ENCODE measurements at places on chromosomes 4 and X.

DNA sequence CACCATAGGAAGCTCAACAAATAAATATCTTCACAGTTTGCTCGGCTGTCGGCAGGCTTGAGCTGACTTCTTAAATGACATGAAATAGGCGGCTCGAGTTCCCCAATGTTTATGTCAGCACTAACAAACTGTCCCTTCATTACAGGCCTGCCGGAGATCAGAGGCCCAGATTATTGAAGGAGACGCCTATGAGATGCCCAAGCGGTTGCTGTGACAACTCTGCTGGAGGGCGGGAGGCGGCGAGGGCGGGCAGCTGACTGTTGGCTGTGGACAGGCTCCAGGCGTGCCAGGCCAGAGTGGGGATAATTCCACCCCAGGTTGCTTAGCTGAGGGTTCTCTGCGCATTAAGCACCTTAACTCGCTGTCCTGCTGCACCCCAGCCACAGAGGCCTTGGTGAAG, 39.2 kb upstream of the MSX1 start:
- no peak for DNase-seq

GRCh38 chr4:89334311-89334710, 26.7 kb upstream of the GPRIN3 start:
- no peak for DNase-seq

GRCh38 chr4:123956204-123956603, 559.6 kb downstream of the SPRY1 start:
- no peak for DNase-seq

DNA sequence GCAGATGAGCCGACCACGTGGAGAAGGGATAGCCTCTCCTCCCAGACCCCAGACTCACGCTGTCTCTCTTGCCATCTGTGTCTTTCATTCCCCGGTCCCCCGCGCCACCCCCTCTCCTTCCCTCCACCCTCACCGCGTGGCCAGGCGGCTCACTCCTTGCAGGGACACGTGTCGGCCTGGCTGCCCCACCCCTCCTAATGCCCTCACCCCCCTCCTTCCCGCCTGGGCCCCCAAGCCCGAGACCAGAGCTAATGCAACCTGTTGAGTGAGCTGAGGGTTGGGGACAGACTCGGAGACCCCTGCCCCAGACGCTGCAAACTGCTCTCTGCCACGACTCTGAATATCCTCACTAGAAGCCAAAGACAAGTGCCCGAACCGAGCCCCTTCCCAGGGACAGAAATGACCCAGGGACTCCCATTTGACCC, 1.8 kb downstream of the SLC38A5 start:
- no peak for DNase-seq

- DNase-seq: no peak
Measured at GRCh38 chrX:120361764-120362305, at the start of gene ATP1B4. TSS of gene ATP1B4 (plus strand) at chrX:120362089. CDS start at chrX:120362169, 80 bp downstream.

DNA sequence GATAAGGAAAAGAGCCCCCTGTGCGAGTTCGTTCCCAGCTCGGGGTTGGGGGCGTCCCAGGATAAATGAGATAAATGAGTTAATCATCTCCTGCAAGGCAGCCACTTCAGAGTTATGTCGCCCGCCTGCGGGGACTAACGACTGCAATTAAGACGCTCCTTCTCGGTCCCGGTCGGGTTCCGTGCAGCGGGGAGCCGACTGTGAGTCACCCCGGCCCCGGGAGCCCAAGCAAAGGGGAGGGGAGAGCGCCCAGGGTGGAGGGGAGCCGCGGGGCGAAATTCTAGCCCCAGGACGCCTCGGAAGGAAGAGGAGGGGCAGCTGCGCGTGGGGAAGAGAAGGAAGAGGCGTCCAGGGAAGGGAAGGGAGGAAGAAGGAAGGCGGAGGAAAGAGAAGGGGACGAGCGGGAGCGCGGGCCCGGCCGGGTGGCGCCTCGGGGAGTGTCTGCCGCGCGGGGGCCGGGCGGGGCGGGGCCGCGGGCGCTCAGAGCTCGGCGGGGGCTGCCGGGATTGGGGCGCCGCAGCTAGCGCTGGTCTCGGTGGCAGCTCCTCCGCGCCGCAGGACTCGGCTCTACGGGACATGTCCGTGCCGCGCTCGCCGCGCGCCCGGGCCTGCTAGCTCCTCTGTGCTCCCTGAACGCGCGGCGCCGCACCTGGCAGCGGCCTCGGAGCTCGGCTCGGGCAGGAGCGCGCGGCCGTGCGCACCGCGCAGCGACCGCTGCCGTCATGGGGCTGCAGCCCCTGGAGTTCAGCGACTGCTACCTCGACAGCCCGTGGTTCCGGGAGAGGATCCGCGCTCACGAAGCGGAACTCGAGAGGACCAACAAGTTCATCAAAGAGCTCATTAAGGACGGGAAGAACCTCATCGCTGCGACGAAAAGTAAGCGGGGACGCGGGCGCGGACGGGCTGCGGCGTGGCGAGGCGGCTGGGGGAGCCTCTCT, at the start of gene ARHGAP10:
Gene ARHGAP10 (plus strand): TSS at position 509 of the 938 bp plus-strand sequence. CDS start 214 bp downstream, at position 723.
- DNase-seq: peak; percentile 42

- DNase-seq: no peak
Measured at GRCh38 chr4:30769093-30769492, 48.9 kb downstream of the PCDH7 start.

- DNase-seq: no peak
Measured at GRCh38 chr4:34108391-34108790, 2135.9 kb downstream of the ARAP2 start.

DNA sequence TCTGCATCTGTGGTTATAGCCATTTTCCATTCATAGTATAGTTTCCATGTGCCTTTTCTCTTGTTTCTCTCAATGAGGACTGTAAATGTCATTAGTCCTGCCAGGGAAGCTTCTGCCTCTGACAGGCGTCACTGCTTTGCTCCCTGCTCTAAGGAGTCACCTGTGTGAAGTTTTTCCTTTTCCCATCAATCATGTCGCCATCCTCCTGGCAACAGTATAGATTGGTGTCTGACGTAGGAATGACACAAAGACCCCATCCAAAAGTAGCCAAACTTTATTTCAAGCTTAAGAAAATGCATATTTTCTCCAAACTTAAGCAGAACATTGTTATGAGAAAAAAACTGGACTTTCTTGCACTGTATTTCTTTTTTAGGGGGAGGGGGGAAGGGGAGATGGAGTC, 23.1 kb upstream of the MECP2 start:
- DNase-seq: no peak

- no peak for DNase-seq
Measured at GRCh38 chrX:109089359-109089758, 353.0 kb upstream of the IRS4 start.

DNA sequence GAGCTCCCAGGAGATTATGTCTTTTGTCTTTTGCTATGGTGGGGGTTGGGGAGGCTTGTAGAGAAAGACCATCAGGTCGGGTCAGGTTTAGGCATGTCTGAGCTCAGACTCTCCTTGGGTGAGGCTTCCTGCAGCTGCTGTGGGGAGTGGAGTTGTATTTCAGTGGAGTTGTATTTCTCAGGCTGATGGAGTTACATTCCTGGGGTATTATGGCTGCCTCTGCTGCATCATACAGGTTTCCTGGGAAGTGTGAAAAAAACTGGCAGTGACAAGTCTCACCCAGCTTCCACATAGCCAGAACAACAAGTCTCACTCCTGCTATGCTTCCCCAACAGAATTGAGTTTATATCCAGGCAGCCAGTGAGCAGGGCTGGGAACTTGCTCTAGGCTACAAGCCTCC, 119.3 kb downstream of the VSIG4 start:
- DNase-seq: no peak

DNA sequence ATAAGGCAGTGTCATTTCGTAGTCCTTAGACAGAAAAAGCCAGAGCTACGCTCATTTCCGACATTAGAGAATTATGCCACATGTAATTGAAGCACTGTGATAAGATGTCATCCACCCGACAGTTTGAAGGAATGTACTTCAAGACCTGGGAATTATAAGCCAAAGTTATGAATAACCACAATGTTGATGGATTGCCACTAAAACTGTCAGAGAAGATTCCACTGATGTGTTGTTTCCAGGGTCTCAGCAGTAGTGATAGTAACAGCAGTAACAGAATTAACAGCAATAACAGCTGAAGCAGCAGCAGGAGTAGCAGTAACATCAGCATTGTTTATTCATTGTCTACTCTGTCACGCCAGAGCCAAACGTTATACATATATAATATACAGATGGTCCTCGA, 24.7 kb downstream of the RAB33A start:
- DNase-seq: no peak

GRCh38 chrX:18855919-18856644, 127.8 kb downstream of the PHKA2 start:
- DNase-seq: no peak

DNA sequence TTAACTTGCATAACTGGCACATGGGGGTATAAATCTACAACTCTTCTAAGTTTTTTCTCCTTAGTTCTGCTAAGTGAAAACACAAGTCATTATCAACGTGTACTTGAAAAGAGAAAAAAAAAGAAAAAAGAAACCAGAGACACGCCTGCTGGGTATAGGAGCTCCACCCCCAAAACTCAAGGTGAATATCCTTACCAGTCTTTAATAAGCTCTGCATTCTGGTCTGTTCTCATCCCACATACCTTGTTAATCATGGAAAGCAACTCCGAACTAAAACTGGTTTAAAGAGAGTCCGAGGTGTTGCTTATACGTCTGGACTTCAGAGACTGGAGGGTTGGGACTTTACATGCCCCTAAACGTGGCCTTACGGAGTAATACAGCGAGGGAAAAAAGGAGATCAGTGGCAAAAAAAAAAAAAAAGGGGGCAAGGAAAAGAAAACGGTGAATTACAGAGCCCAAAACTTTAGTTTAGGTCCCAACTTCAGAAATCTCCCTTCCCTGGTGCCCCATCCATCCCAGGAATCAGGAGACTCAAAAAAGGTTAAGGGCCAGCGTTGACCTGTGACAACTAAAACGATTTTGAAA, 1.0 kb downstream of the PGRMC2 start:
- DNase-seq: no peak

GRCh38 chr4:37905533-37906169, 14.8 kb downstream of the TBC1D1 start:
- DNase-seq: no peak

GRCh38 chr4:167787231-167787630, 305.1 kb upstream of the ANXA10 start:
- DNase-seq: no peak

GRCh38 chr4:183182873-183183725, 84.0 kb downstream of the WWC2 start:
- DNase-seq: no peak

DNA sequence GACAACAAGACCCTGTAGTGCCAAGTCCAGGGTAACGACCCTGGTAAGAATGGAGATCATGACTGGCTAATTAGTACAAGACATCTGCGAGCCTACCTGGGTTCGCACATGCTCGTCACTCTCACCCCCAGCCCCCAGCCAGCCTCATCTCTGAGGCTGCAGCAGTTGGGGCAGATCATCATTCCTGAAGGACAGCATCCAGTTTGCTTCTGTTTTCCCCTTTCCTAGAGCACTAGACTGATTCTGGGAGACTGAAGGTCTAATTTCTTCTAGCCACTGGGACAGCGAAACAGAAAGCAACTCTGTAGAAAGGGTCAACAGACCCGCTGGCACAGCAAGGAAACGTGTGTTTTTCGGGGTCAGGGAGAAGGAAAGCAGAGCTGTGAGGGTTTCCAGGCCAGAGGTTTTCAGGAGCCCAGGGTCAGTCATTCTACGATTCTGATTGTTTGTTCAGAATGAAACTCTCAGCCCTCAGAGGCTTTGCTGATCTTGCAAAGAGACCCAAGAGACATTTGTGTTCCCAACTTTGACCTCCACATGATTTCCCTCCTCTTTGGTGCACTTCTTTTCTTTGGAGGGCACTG, 343.1 kb upstream of the NOCT start:
- DNase-seq: no peak

DNA sequence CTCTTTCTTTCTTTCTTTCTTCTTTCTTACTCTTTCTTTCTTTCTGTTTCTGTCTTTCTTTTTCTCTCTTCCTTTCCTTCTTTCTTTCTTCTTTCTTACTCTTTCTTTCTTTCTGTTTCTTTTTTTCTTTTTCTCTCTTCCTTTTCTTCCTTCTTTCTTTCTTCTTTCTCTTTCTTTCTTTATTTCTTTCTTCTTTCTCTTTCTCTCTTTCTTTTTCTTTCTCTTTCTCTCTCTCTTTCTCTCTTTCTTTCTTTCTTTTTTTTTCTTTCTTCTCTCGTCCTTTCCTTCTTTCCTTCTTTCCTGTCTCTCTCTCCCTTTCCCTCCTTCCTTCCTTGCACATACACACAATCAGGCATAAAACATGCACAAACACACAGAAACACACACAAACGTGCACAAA, 79.3 kb upstream of the SHOX start:
- DNase-seq: no peak

- no peak for DNase-seq
Measured at GRCh38 chrX:53195401-53195800, 29.6 kb downstream of the KDM5C start.

DNA sequence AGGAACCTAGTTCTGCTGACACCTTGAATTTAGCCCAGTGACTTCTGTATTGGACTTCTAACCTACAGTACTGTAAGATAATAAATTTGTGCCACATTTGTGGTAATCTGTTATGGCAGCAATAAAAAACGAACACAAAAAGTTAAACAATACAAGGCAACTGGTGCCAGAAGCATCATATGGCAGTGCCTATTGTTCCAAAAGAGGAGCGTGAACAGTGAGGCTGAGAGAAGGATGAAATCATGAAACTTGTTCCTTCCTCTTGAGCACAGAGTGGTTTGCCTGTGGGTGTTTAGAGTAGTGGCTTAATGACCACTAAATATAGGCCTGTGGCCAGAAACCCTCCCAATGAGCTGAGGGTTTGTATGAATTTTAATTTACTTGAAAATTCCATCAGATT, 69.7 kb upstream of the PGRMC2 start:
- DNase-seq: no peak

- DNase-seq: no peak
Measured at GRCh38 chr4:41512136-41512535, 25.8 kb upstream of the LIMCH1 start.

- DNase-seq: no peak
Measured at GRCh38 chr4:83890816-83891215, 354.9 kb downstream of the GPAT3 start.

DNA sequence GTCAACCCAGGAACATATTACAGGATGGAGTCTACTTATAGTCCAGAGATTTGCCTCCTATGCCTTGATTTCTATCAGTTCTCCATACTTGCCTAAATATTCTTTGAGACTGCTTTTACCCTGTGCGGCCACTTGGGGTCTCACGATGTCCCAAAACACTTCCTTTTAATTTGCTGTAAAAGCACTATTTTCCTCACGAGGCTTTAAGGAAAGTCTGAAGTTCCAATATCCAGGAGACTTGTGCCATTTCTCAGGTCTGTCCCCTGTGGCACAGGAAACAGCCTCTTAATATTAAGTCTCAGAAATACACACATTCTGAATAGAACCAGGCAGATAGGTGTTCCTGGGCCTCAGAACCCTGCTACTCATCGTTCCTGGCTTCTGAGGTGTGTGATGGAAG, 142.9 kb downstream of the TMEM164 start:
- DNase-seq: no peak

Measured in stimulated activated CD8-positive, alpha-beta memory T cell treated with anti-CD3 and anti-CD28 coated beads, Interleukin-7, amount 100 ng/mL, for 1 hour (primary cell).